NCI-H146 (cell line): ENCODE measurements at places on chromosomes 12 and 14.

DNA sequence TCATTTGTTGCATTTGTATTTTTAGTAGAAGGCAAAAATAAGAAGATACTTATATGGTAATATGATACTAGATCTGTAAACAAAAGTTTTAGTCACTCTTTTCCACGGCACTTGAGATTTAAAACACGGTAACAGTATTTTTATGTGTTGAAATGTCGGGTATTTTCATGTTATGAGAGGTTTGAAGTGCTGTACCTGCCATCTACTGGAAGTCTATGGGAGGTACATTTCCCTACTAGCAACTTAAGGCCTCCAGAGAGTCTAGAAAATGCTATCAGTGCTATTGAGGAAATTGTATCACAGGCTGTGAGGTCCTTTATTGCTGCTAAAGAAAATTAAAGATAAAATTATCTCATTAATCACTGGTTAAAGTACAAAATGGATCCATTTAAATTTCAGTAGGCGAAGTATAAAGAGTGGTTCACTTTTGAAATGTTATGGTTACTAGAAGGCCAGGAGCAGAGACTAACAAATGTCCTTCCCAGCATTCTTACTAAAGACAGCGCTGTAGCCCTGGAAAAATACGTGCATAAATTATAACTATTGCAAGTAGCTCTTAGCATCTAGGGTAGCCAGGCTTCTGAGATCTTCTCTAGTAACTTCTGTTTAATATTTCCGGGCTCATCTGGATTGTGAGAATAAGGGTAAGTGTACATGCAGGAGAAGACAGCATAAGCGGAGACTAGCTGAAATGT is 77.6 kb upstream of the PRKD1 start:
- DNase-seq: peak; percentile 42

GRCh38 chr12:33000016-33000415 is 103.4 kb upstream of the PKP2 start:
- DNase-seq: no peak

DNA sequence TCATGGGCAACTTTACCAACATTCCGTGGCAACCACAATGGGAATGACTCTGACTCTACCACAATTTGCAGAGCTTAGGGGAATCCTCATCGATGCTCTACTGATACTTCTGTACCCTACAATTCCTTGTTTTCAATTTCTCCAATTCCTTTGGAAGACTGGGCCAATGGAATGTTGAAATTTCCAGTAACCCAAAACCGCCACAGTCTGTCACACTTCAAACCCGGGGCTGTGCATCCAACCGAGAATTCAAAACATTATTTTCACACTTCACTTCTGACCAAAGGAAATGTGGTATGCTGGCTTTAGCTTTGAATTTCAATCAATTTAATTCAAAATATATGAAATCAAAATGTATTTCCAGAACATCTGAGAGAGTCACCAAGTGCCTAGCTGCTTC is 951.4 kb downstream of the VRK1 start:
- DNase-seq: no peak

GRCh38 chr12:14567351-14568162 is at the start of gene PLBD1:
Gene PLBD1 (minus strand): TSS chr12:14567883. CDS start chr12:14567696, 187 bp downstream.
- peak; percentile 64 for DNase-seq

GRCh38 chr14:102778338-102779083 is 1.3 kb downstream of the TRAF3 start:
- DNase-seq: no peak

DNA sequence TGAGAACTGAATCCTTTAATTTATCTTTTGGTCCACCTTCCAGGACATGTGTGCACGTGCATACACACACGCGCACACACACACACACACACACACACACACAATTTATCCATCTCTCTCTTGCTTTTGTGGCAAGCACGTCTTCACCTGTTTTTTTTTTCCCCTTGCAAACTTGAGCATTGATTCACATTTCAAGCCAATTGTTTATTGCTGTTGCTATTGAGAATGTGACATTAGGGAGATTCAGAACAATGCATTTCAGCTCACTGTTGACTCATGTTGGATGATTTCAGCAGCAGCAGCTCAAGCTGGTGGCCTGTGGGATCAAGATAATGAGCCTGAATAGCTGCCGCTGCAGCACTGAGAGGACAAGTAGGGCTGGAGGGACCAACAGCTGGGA is 128.9 kb downstream of the SNAPC1 start:
- DNase-seq: peak; percentile 51

DNA sequence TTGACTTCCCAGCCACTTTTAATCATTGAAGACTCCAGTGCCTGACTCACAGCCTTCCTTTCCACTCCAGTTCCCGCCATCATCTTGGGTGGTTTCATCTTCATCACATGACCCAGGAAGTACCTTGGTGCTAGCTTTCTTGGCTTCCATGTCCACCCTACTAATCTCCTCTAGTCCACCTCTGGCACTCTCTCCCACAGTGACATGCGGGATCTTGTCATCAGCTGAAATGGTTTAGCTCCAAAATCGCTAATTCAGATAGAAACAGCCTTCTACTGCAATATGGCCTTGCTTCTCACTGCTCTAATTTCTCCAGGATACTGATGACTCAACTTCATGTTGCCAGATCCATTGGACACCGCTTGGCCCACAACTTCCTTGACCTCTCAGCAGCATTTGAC is 24.5 kb downstream of the WDR20 start:
- no peak for DNase-seq

DNA sequence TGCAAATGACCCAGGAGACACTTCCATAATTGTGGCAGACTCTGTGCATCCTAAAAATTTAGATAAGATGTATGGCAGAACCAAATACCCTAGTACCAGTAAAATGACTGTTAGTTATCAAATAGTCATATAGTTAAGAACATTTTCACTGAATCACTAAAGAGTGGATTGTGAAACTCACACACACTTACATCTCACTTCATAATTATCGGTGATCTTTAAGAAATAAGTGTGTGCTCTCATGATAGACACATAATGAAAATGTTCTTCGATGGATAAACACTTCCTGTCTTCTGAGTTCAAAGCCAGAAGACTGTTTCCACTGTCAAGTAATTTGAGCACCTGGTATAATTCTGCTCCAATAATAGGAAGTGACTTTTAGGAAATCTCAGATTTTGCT is 19.1 kb upstream of the KLRB1 start:
- no peak for DNase-seq

DNA sequence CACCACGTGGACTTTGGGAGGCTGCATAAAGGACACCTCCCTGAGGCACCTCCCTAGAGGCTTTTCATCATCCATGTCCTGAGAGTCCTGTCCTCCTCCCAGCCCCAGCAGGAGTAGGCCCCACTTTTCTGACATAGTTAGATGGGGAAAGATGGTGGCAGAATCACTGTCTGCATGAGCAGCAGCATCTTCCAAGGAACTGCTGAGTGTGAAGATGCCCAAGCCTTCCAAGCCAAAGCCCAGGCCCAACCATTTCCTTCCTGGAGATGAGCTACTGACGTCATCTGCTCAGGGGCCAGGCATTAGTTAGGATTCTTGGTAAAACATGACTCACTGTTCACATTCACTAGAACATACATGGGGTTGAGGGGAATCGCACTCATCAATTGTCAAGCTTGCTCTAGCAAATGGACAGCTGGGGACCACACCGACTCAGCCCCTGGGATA is 37.3 kb downstream of the VDR start:
- DNase-seq: no peak

DNA sequence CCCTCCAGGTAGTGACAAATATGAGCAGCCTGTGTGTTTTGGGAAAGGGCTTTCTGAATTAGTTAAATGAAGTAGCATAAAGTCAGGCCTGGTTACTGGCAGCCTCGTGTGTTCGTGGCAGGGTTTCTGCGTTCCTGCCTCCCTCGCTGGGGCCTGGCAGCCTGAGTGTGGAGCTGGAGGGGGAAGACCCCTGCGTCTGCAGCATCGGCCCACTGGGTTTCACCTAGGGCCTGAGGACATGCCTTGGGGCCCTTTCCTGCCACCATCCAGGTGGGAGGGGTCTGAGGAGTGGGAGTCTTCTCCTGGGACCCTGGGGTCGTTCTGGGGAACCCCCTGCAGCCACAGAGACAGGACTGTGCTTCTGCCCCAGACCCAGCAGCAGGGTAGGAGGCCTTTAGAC is 20.4 kb upstream of the AMN start:
- DNase-seq: no peak

- no peak for DNase-seq
Measured at GRCh38 chr12:89245090-89245489, 107.2 kb downstream of the DUSP6 start.

- DNase-seq: no peak
Measured at GRCh38 chr12:57148469-57149244, 1.2 kb upstream of the LRP1-AS start.

- DNase-seq: peak; percentile 58
Measured at GRCh38 chr12:53097564-53098353, at the start of gene IGFBP6. Gene IGFBP6 (plus strand): TSS chr12:53097667. CDS start chr12:53097718, 51 bp downstream.

- DNase-seq: no peak
Measured at GRCh38 chr12:116528065-116528464, 31.1 kb upstream of the MAP1LC3B2 start.

DNA sequence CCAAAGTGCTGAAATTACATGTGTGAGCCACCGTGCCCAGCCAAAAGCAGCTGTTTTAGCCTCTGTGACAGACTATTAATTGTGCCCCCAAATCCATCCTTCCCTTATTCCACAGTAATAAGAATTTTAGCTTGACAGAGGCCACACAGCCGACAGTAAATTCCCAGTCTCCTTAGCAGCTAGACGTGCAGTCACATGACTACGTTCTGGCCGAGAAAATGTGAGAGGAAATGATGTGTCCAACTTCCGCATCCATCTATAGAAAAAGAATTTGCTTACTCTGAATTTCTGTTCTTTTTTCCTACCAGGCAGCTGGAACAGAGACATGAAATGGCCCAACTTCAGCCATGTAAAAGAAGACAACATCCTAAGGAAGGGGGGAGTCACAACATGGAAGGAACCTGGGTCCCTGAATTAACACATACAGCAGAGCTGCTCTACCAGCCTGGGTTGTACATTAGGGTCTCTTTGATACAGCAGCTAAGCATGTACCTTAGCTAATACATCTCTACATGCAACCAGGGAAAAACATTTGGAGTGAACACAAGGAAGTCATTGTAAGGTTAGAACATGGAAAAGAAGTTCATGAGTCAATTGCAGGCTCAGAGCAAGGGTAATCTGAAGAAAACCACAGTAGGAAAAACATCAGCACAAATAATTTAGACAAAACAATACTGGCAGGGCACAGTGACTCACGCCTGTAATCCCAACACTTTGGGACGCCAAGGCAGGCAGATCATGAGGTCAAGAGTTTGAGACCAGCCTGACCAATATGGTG is 35.5 kb downstream of the CIT start:
- DNase-seq: no peak

GRCh38 chr12:107429006-107429705 is 256.4 kb upstream of the PWP1 start:
- peak; percentile 51 for DNase-seq

GRCh38 chr12:67358781-67359338 is 89.7 kb downstream of the CAND1 start:
- DNase-seq: no peak

- no peak for DNase-seq
Measured at GRCh38 chr12:95553197-95553943, 2.1 kb upstream of the USP44 start.

DNA sequence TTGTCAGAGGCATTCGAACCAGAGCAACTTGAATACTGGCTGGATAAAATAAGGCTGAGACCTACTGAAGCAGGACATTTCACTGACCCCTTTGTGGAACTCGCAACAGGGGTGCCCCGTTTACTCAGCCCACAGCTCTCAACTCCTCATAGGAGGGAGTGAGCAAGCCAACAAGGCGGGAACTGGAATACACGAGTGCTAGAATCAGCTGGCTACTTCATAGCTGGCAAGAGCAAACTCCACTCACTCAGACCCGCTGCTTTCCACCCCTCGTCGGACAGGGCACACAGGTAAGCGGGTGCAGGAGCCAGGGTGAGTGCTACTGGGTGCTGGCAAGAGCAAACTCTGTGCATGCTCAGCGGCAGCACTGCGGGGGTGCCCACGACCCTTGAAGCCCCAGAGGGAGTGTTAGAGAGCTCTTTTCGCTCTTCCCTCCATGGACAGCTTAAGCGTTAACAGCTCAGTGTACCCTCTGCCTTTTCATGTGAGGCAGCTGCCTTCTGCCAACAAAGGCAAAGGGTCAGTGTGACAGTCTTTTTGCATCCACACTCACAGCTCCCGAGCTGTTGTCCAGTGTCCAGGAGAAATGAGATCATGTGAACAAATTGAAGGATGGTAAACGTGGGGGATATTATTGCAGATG is 15.7 kb downstream of the CAPZA3 start:
- no peak for DNase-seq

DNA sequence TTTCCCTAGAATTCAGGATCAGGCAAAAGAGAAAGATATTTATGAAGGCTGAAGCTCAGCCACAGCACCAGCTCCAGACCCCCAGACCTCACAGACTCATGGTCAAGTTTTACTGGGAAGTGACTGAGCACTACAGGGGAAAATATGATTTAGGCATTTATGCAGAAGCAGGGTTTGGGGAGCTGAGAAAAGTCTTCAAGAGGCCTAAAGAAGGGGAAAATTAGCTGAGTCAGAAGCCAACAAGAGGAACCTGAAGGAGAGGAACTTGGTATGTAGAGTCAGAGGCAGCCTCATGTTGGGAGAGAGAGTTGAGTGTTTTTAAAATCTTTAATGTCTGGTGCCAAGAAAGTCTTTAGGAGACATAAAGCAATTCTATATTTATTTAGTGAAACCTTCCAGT is 63.0 kb downstream of the FOS start:
- DNase-seq: no peak

DNA sequence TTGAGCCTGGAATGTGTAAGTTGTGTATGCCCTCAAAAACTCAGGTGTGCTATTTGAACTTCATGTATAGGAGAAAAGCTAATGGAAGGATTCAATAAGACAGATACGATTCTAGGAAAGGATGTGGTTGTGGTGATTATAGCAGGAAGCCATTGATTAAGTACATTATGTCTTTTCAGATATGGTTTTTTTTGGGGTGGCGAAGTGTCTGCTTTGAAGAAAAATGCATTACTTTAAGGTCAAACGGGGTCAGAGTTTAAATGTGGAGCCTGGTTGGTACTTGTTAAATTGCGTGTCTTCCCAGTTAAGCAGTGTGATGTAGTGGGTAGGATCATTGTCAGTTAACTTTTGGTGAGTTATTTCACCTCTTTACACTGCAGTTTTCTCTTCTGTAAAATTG is 13.0 kb upstream of the NUP107 start:
- no peak for DNase-seq

DNA sequence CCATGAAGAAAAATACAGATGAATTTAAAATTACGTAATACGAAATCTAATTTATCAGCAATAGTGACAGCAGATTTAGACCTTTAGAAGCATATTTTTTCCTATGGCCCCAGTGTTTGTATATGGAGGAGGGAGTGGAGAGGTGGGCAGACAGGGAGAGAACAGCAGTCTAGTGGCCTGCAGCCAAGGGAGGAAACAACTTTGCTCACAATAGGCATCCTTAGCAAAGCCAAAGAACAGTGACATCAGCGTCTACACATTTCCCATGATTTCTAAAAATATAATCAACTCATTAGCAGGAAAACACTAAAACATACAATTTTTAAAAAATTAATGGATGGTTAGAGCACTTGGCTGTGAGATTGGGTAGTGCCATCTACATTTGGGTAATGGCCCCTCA is 622.6 kb upstream of the ATP2B1 start:
- no peak for DNase-seq
